ENCODE measurements at places on chromosomes 6 and 20.

GRCh38 chr6:130432838-130433237, 67.0 kb downstream of the TMEM200A start:
- DNase-seq = no peak

DNA sequence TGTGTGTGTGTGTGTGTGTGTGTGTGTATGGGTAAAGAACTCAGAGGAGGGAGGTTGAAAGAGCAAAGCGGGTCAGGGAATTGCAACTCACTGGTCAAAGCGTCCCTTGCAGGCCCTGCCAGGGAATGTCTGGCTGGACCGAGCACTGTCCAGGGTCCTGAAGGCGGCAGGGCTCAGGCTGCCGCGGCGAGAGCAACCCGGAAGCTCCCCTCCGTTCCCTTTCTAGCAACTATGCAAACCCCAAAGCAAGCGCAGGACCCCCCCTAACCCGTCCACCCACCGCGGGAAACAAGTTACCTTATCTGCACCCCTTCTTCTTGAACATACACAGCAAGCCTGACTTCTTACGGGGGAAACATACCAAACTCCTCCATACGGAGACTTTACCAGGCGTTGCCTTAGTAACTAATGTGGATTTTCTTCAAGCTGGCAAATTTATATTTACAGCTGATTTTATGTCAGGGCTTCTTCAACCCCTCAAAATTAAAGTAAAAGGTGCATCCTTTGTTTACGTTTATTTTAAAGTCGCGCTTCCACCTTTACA, 538 bp upstream of the GRM1 start:
- DNase-seq = peak; percentile 30

GRCh38 chr6:50655848-50656453, 57.4 kb upstream of the TFAP2D start:
- DNase-seq = no peak

DNA sequence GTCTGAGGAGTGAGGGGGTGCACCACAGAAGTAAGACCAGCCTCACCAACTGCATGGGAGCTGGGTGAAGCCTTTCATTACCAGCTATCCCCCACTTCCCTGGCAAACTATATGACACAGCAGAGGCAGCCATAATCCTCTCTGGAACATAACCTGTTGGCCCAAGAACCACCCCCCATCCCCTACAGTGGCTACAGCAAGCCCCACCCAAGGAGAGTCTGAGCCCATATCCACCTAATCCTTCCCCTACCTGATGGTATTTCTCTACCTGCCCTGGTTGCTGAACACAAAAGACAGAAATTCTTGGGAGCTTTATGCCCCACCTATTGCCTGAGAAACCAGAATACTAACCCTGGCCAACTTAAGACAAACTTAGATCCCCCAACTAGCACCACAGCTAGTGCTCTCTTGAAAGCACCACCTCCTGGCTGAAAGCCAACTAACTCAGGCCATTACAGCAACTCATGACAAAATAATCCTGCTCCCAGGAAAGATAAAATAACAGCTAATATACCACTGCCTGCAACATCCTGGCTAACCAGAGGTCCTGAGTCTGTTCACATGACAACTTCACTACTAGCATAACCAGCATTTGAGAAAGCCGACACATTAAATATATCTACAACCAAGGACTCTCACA, 11.2 kb downstream of the RNGTT start:
- DNase-seq = no peak

- DNase-seq = no peak
Observed at GRCh38 chr6:46058951-46059350, 43.3 kb upstream of the CLIC5 start.

GRCh38 chr6:116439522-116440051, 21.6 kb upstream of the CALHM6 start:
- no peak for DNase-seq

- no peak for DNase-seq
Observed at GRCh38 chr6:111580826-111581505, 24.7 kb downstream of the TRAF3IP2 start.

DNA sequence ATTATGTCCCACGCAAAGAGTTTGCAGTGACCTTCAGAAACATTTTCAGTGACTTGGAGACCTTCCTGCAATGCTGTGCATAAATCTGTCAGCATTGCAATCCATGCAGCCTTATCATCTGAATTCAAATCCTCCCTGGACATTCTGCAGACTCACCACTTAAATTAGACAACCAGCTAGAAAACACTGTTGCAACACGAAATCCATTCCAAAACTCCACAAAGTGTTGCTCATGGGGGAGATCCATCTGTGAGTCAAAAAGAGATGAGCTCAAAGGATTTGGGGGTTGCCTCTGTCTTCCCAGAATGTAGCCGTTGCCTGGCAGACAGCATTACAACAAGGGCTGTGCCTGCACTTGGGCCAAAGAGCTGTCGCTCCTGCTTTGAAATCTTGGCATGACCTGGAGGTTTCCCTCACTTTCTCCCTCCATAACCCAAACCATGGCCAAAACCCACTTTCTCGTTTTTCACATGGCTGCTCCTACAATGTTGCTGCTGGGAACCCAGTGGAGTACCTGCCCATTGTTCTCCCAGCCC, 163.5 kb upstream of the CDYL start:
- no peak for DNase-seq

GRCh38 chr6:137105375-137105774, 60.6 kb upstream of the IL20RA start:
- DNase-seq = no peak

GRCh38 chr6:90611543-90612312, 24.9 kb upstream of the MAP3K7 start:
- no peak for DNase-seq

DNA sequence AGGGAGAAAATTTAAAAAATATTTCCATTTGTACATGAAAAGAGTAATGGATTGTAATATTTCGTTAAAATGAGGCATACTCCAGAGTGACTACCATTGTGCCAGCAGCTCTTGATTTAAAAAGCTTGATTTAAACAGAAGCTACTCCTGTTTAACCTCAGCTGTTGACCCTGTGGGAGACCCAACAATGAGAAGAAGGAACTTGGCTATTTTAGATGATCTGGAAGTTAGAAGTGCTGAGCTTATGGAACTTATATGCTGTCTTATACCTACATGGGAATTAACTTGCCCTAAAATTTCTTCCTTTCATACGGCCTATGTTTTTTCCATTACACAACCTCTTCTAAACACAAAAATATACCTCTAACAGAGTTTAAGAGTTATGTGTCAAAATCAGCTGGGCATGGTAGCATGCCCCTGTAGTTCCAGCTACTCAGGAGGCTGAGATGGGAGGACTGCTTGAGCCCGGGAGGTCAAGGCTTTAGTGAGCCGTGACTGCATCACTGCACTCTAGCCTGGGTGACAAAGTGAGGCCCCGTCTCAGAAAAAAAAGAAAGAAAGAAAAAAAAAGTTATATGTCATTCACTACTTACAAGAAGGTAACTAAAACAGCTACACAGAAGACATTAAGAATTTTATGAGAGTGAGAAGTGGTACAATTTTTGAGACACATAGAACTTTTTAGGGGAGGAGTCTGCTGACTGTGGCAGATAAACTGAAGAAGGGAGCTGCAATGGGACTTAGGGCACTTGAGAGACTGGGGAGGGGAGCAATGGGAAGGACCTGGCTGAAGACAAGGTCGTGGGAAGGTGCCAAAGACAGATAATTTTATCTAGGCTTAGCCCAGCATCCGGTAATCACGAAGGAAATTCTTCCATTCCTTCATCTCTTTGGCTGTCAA, 139.9 kb downstream of the MYB start:
- no peak for DNase-seq

- DNase-seq = no peak
Observed at GRCh38 chr20:17568045-17568788, 1.7 kb upstream of the DSTN start.
